ENCODE measurements at places on chromosomes 16 and 17.

- DNase-seq, result peak; percentile 41
Observed at GRCh38 chr17:2050300-2051060, 4.4 kb upstream of the HIC1 start.

GRCh38 chr17:17018021-17018441 lies 24.2 kb upstream of the MPRIP start:
- DNase-seq, result no peak

GRCh38 chr17:47801906-47802305 lies 19.7 kb downstream of the OSBPL7 start:
- no peak for DNase-seq

- DNase-seq, result no peak
Observed at GRCh38 chr16:30778549-30779244, 8.3 kb downstream of the ZNF629 start.

DNA sequence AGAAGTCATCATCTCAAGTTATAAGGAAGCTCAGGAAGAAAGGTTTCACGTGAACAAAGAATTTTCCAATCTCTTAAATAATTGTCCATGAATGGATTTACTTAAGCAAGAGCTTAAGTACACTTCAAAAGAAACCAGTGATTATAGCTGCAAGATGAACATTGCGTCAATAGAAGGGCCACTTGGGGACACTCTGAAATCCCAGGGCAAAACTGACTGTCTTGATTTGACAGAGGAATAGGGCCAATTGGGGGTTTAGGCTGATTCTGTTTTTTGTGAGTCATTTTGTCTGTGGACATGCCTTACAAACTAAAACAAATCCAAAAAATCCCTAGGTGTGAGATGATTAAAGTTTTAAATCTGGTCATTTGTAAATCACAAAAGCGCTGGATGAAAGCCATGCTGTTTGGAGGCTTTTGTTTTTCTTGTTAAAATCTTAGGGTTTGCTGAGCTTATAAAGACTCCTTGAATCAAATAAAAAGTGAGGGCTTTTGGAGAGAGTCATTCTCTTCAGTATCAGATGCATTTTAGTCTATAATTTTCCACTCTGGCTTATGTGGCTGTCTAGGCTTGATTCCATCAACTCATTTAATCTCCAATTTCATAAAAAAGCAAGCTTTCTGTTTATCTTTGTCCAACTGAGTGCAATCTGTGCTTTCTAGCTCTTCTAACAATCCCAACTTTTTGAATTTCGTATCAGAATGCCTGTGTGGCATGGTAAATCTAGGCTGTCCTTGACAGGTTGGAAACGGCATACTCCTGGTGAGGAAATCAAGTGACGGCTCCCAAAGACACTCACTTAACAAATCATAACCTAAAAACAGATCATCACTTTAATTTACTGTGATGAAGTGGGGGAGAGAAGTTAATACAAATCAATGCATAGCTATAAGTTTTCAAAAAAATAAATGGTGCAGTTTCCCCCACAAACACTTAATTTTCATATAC lies 98.2 kb upstream of the SOX9 start:
- DNase-seq, result no peak

DNA sequence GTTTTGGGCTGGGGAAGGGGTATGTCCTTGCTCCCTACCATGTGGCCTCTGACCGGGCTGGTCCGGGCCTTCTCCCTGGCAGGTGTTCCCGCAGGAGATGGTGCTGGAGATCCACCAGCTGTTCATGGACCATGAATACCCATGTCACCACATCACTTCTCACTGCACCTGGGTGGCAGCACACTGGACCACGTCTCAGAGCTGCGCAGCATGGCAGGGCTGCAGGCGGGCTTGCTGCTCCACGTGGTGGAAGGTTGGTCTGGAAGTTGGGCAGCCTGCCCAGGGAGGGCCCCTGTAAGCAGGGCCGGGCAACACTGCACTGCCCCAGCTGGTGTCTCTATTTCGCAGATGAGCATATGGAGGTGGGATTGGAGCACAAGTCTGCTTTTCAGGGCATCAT lies 169.5 kb upstream of the ZNF267 start:
- no peak for DNase-seq

DNA sequence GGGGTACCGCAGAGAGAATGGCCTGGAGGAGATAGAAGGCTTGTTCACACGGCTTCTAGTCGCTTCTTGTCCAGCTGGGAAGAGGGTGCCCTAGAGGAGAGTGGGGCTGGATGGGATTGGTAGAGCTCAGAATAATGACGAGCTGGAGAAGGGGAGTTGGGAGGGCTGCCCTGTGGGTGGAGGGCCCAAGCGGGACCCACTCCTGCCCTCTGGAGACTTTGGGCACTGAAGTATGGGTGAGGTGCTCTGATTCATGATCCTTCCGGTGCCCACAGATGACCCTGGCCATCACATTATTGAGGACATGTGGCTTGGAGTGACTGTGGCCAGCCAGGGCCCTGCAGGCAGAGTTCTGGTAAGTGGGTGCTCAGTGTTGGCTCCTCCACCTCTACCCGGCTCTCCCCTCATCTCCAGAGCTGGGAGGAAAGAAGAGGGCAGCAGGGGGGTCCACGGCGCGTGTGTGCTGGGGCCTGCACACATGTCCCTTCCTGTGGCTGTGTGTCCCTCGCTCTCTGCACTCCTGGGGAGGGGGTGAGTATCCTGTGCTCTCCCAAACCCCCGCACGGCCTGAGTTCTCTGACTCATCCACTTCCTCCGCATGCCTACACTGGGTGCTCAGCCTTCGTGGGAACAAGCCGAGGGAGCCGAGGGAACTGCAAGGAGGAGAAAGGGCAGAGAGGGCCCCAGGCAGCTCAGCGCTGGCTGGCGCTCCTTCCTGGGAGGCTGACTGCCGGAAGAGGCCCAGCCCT lies 8.5 kb downstream of the ITGA3 start:
- peak; percentile 82 for DNase-seq

DNA sequence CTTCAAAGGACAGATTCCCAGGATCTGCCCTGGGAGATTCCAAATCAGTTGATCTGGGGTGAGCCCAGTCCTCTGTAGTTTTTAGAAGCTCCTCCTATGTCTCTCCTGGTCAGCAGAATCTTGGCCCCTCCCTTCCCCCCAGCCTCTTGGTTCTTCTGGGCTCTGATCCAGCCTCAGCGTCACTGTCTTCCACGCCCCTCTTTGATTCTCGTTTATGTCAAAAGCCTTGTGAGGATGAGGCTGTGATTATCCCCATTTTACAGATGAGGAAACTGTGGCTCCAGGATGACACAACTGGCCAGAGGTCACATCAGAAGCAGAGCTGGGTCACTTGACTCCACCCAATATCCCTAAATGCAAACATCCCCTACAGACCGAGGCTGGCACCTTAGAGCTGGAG lies 840 bp upstream of the CDH5 start:
- peak; percentile 80 for DNase-seq

- DNase-seq, result no peak
Observed at GRCh38 chr17:69744512-69745070, 330.1 kb downstream of the MAP2K6 start.

DNA sequence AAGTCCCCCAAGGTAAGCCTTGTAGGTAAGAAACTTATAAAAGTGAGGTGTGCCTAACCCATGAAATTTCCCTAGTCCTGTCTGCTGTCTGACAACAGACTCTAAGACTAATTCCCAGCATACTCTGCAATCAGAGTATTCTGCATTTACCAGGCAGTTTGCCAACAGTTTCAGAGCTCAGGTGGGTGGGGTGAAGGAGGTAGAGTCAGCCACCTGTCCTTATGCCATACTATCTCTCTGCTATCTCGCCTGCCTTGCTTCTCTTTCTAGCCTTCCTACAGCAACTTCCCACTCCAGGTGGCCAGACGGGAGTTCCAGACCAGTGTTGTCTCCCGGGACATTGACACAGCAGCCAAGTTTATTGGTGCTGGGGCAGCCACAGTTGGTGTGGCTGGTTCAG lies 2.3 kb downstream of the ATP5MC1 start:
- no peak for DNase-seq

- no peak for DNase-seq
Observed at GRCh38 chr17:30326809-30327208, 7.0 kb downstream of the TMIGD1 start.

- no peak for DNase-seq
Observed at GRCh38 chr17:41467561-41467960, 375 bp upstream of the KRT32 start.

DNA sequence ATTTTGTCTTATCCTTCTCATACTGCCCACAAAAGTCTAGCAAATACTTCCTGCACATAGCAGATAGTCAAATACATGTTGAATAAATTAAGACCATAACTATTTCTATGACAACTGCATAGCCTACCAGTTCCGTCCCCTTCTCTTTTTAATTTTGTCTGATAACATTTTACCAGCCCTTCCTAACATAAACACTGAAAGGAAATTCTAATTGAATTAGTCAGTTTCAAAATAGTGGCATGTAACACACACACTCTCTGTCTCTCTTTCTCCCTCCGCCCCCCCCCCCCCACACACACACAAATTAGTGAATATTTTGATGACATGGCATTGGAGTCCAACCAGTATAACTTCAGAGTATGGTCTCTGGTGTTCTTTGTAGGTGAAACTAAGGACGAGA lies 41.8 kb downstream of the TNRC6C start:
- DNase-seq, result peak; percentile 87

DNA sequence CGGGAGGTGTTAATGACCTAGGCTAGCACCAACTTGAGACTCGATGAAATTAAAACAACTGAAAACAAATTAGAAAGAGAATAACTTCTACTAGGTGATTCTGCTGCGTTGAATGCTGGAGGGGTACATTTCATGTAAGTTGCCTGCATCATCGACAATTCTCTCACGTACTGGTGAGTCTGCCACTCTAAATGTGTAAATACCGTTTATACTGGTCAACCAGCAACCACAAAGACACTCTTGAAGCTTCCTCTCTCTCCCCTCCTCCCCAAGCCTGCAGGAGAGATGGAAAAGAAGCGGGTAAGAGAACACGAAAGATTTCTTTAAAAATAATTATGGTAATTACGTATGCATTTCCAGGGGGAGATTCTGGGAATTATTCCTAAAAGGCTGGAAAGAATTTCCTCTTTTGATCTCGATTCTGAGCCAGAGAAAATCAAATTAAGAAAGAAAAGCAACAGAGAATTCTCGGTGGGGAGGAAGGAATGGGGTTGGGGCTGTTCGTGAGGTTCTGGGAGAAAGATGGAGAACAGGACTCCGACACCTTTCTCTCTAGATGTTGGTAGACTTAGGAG lies 68.6 kb upstream of the MRTFB start:
- DNase-seq, result no peak

DNA sequence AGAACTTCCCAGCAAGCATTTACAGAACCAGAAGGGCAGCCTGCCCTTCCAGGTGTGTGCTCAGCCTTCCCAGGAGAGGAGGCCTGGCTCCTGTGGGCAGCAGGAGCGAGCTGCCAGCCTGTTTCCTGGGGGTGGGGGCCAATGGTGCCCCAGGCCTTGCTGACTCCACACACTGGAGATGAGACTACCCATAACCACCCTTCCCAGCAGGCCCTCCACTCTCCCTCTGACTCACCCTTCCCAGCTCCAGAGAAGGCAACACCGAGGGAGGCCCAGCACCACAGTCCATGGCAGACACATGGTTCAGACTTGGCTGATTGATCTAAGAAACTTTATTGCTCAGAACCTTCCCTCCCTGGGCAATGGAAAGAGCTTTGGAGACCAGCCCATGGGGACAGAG lies 1.8 kb upstream of the PRSS53 start:
- DNase-seq, result no peak

- DNase-seq, result no peak
Observed at GRCh38 chr16:58421059-58421458, 28.8 kb downstream of the GINS3 start.

DNA sequence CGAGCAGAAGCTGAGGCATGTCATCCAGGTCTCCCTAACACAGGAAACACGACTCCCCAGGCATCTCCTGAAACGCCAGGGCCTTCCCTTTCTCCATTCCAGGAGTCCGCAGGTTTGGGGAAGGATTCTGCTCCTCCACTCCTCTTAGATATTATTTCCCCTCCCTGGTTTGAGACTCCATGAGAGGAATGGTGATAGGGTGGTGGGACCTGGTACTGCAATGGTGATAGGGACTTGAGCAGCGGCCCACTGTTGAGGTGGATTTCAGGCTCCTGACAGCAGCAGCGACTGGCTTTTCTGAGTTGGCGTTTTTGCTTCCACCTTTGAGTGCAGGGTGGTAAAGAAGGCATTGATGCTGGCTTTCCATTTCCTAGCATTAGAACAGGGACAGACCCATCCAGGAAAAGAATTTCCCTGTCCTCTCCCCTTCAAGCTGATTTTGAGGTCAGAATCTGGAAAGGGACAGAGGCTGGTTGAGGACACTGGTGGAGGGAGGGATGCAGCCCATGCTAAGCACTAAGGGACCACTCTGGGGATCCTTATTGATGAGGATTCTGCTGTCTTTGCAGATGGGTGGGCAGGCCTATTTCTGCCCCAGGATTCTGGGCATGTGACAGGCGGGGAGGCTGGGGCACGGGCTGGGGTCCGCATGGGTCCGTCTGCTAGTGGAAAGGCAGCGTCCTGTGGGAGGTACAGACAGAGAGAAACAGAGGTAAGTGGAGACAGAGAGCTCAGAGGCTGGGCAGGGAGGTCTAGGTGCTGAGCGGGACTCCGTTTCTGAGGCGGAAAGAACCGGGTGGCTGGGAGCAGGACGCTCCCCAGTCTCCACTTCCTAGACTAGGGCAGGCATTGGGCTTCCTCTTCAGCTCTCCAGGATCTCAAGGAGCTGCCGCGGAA lies 1.3 kb upstream of the TBX4 start:
- DNase-seq, result no peak

DNA sequence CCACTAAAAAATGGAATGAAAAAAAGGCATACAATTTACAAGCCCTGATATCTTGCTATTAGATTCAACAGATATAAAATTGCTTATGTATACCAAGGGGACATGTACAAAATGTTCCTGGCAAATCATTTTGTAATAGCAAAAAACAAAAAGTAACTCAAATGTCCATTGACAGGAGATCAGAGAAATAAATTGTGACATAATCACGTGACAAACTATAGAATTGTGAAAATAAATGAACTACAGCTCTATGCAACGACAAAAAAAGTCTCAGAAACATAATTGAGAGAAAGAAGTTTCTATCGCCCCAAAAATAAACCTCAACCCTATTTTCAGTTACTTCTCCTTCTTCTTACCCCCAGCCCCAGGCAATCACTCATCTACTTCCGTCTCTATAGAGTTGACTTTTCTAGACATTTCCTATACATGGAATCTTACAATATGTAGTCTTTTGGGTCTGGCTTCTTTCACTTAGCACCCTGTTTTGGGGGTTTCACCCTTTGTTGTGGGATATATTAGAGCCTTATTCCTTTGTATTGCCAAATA lies 12.1 kb upstream of the ACE start:
- no peak for DNase-seq

- DNase-seq, result no peak
Observed at GRCh38 chr17:74374858-74375257, 7.6 kb downstream of the GPR142 start.

DNA sequence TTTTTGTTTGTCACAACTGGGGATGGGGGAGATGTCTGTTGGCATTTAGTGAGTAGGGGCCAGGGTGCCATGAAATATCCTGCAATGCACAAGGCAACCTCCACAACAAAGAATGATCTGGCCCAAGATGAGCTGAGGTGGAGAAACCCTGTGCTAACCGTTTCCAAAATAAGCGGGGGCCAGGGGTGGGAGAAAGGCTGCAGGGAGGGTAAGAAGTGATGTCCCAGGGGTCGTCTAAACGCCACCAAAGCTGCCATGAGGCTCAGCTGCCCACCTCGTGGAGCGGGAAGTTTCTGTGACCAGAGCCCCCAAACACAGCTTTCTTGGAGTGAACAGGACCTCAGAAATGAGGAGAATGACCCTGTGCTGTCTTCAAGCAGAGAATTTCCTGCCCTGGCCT lies 76.5 kb upstream of the CDH5 start:
- no peak for DNase-seq

Measured in endothelial cell of umbilical vein (primary cell).